Renal pelvis (tissue), 12 donors: ENCODE measurements at places on chromosomes 12 and 14.

DNA sequence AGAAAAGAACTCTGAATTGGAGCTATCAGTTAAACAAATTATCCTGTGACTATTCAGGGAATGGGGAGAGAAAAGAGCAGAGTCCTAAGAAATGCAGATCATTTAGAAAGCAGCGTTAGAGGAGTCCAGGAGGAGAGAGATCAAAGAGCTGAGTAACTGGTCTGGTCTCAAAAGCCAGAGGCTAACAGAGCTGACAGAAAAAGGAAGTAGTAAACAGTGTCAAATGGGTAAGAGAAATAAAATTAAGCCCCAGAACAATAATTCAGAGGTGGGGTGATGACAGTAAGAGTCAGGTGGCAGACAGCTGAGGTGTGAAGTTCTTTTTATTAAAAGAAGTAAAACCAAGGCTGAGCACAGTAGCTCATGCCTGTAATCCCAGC lies 19.3 kb downstream of the GXYLT1 start:
- no peak for DNase-seq

GRCh38 chr12:116559162-116559935 lies at the start of gene MAP1LC3B2:
Gene MAP1LC3B2, plus strand, starts transcription at chr12:116559381. Its CDS starts 16,562 bp downstream, at chr12:116575943.
- peak; percentile 69 for DNase-seq

DNA sequence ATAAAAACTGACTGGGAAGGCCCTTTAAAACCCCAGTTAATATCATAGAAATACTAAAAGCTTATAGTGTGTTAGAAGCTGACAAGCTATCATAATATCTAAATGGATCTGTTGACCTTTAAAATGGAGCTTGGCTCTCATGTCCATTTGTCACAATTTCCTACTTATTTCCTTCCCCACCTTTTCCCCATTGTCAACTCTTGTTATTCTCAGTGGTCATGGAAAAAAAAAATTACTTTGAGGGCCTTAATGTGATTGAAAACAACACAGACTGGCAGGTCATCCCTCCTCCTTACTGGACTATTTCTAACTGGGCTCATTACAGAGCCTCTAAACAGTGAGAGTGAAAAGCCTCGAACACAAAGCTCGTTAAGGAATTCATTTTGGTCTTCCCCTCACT lies 13.7 kb upstream of the WNK1 start:
- no peak for DNase-seq

GRCh38 chr12:116261525-116262100 lies 15.9 kb downstream of the MED13L start:
- no peak for DNase-seq

DNA sequence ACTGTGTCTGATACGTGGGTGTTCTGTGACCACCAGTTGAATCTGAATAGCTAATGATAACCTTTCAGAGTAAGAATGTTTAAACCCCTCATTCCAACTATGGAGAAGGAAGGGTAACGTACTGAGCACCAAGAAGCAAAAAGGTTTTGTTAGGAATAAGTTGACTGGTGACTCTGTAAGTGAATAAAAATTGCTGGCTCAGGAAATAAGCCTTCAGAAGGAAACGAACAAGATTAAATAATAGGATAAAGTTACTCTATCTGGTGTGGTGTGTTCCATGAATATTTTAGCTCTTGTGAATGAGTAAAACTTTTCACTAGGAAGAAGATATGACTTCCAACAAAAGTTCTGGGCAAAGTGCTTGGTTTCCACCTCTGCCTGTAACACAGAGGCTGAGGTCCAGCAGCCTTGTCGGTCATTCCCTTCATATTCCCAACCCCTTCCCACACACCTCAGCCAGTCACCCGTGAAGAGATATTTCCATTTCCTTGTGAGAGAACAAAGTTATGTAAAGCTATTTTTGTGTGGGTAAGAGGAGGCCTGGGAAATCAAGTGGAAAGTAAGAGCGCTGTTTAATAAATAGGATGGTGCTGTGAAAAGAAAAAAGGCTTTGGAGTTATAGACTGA lies 47.1 kb downstream of the ARF6 start:
- DNase-seq: no peak

GRCh38 chr12:119989361-119989730 lies 310 bp downstream of the BICDL1 start:
- peak; percentile 31 for DNase-seq

DNA sequence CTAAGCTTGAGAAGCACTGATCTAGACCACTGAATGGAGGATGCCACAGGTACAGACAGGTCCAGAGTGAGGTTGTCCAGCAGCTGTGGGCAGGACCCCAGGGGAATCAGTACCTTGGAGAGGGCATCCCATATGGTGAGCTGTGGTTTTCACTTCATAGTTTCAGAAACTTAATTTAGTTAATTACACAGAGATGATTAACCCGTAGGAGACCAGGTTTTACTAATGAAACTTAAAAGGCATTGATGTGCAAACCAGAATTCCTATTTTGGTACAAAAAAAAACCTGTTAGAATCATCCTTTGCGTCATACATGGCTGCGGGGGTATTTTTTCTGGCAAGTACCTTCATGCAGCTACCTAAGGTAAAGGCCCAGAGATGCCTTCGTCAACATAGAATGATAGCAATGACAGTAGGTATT lies 159.3 kb downstream of the DACT1 start:
- DNase-seq: peak; percentile 28

GRCh38 chr12:70719672-70720420 lies 82.6 kb upstream of the PTPRB start:
- DNase-seq: peak; percentile 47

DNA sequence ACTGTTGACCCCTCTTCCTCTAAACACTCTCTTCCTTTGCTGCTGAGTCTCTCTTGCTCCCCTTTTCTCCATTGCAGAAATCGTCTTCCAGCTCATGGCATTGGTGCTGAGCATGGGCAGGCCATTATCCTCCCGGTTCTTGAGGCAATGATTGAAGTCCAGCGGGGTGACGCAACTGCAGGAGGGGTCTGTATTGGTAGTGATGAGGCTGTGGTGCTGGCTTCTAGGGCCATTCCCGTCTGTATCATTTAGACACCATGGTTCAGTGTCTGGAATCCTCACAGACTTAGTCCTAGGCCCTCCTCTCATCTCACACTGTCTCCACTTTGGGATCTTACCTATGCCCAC lies 720 bp upstream of the SLC22A17 start:
- DNase-seq: no peak

DNA sequence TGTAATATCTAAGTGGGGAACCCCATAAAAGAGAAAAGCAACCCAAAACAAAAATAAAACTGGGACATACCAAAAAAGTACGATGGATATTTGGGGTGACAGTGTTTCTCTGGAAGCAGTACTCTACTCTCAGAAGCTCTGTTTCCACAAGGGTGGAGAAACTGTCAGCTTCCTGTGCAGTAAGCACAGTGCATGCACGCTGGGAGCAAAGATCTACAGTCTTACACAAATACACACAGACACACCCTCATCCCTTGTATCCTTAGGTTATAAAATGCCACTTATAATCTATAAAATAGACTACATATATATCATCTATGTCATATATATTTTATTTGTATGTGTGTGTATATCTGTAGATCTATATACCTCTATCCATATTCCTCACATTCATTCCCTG lies 225.8 kb upstream of the SOX5 start:
- DNase-seq: no peak

- no peak for DNase-seq
Observed at GRCh38 chr12:104219908-104220404, 4.4 kb downstream of the TXNRD1 start.

DNA sequence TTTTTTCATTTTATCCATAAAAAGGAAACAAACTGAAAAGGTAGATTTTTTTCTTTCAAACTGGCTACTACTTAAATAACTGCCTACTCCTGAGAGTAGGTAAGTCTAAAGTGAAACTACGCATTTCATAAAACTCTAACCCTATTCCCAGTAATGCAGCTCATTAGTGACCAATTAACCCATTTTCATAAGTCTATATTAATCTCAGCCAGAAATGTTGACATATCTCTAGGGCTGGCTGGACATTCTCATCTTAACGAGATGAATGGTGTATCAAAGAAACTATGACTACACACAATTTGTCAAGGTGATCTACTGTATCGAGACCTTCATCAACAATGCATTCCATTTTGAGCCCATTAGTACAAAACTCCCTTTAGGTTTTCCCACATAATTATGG lies 57.2 kb downstream of the EPS8 start:
- no peak for DNase-seq

DNA sequence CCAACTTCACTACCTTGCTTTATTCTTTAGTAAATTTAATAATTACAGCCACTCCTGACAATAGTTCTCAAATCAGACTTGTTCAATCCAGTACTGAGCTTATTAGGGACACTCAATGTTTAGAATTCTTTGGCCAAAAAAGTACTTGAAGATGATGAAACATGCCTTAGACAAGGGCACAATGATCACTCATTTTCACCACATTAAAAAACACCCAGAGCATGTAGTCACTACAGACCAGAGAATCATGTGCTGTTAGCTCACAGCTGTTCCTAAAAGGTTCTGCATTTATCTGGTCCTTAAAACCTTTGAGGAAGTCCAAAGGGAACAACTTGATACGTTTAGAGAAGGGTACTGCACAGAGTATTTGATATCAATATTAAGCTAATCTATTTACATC lies 98.7 kb downstream of the INSM2 start:
- DNase-seq: no peak

DNA sequence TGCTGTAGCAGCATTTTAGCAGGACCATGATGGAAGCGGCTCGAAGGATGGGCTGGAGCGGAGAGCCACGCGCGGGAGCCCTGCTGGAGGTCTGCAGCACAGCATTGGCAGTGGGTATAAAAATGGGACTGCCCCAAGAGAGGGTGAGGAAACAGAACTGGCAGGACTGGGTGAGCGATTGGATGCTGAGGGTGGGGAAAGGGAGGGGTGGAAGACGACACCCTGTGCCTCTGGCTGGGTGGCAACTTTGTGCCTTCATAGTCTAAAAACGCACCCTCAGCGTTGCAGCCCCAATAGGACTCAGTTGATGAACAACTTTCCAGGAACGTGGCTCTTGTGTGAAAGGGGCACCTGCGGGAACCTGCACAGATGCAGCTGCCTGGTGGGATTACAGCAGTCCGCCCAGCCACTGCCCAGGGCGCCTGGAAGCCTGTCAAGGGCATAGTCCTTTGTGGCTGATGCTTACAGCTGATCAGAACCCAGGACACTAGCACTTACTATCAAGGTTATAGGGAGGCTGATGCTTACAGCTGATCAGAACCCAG lies 73.0 kb downstream of the NINJ2 start:
- DNase-seq: no peak
